ENCODE measurements at places on chromosomes 5 and 9.

- DNase-seq, result no peak
These were observed 62.2 kb upstream of the GNE start for GRCh38 chr9:36320466-36320865.

GRCh38 chr9:114459464-114459863, 45.8 kb downstream of the WHRN start:
- DNase-seq, result no peak

GRCh38 chr9:123093141-123093540, 59.7 kb downstream of the GPR21 start:
- DNase-seq, result no peak

DNA sequence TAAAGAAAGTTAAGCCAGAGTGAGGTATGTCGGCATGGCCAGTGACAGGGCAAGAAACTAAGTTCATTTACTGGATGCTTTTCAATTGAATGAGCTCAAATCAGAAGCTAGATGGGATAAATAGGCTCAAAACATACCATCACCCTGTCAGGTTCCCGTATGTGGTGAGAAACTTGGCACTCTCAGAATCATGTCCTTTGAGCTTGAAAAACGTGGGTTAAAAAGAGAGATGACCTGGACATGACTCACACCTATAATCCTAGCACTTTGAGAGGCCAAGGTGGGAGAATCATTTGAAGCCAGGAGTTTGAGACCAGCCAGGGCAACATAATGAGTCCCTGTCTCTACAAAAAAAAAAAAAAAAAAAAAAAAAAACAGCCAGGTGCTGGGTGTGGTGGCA, 121.7 kb upstream of the RGMB start:
- DNase-seq, result no peak

GRCh38 chr5:138503487-138504270, 38.4 kb downstream of the EGR1 start:
- DNase-seq, result no peak

GRCh38 chr9:99171225-99172123, 50.3 kb downstream of the ALG2 start:
- DNase-seq, result no peak

DNA sequence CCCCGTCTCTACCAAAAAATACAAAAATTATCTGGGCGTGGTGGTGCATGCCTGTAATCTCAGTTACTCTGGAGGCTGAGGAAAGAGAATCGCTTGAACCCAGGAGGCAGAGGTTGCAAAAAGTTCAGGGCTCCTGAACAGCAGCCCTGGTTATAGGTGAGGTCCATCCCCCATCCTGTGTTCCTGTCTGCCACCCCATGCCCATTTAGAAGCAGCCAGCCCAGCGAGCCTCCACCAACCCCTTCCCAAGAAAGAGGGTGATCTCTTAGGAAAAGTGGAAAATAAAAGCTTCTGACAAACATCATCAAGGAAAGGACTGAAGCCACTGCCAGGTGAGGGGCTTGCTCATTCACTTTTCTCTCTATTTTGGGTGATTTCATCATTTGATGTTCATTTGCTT, 55.8 kb downstream of the FSTL4 start:
- no peak for DNase-seq

DNA sequence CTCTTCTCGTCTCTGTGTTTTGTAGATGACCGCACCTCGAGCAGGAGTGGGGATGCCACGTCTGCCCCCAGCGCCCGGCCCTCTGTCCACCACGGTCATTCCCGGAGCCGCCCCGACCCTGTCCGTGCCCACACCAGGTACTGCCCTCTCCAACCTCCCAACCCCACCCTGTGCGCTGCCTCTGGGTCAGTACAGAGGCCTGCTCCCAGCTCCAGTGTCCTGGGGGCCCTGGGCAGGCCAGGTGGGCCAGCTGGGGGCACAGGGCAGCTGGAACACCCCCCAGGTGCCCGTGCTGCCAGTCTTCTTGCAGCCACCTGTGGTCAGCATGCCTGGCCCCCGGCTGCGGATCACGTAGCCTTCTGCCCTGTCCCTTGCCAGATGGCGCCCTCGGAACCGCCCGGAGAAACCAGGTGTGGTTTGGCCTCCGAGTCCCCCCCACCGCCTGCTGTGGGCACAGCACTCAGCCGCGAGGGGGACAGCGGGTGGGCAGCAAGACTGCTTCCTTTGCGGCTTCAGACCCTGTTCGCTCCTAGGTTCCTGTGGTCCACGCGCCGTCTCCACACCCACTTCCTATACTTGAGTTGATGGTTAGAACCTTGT, 133.7 kb downstream of the WNK2 start:
- no peak for DNase-seq

DNA sequence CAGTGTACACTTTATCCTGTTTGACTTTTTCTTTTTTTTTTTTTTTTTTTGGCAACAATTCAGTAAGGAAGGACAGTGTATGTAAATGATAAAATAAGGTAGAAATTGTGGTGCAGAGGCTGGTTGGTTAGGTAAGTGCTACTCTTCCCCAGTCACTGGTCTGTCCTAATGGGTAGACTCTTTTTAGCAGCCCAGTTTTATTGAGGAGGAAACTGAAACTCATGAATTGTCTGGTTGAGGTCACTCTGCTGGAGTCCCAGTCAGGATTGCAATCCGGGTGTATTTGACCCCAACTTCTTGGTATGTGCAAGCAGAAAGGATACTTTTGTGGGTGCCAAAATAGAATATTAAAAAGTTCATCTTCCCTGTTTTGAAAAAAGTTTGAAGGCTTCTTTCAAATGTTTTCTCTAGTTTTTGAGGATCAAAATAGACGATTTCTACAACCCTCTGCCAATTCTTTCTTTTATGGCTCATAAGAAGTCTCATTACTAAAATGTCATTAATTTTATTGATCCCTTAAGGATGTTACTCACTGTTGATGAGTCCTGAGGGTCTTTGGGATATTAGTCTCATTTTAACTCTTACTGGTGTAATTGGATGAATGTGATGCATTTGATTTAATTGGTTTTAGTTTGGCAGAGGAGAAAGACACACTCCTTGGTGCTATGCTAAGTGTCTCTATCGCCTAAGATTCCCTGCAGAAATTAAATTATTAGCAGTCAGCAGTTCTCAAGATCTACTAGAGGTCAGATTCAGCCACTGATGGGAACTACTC, 171.9 kb downstream of the KDM4C start:
- no peak for DNase-seq

DNA sequence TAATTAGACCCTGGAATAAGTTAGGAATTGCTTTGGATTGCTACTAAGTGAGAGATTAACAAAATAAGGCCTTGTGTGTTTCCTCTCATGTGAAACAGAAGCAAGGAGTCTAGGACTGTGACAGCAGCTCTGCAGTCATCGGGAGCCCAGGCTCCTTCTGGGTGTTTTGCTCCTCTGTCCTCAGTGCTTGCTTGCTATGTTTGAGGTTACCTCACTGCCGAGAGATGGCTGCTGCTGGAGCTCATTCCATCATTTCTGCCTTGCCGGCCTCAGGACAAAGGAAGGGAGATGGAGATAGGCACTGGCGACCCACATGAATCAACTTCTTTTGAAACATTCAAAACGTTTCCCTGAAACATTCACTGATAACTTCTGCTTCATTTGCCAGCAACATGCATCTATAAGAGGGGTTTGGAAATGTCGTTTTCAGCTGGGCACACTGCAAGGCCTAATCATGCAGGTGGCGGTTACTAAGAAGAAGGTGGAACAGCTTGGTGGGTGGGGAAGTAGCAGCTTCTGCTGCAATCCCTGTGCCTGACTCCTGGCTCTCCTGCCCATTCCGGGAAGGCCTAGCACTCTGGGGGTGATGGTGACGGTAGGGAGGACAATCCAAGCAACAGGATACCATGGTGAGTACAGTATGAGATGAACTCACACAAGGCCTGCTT, 77.2 kb upstream of the CD180 start:
- no peak for DNase-seq

DNA sequence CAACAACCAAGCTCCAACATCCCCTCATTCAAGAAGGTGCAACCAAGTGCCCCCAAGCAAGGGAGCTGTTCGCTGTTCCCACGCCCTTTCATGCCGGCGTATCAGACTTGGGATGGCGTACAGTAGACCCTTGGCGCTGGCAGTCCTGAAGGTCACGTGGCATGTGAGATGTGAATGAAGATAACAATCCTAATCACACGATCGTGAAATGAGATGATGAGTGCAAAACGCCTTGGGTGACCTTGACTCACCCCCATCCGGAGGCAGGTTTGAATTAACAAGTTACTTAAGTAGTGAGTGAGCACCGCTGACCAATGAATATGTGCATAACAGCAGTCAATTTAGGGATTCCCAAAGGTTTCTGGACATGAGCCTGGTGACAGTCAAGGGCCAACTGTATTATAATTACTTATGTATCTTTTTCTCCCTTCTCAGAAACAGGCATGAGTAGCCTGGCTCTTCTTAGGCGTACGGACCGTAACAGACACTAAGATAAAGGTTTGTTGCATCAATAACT, 150.2 kb downstream of the TTLL11 start:
- DNase-seq, result no peak

DNA sequence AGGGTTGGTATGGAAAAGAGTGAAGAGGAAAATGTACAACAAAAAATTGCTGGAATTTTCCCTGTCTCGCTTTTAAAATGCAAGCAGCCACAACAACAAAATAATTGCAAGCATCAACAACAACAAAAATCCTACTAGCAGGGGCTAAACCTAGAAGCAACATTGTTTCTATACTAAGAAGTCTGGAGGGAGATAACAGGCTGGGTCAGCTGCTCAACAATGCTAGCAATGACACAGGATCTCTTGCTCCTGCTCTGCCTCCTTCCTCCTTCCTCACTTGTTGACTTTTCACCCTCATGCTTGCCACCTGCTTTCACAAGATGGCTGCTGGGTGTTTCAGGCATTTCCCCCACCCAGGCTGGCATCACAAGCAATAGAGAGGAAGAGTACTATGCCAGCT, 7.6 kb upstream of the AOPEP start:
- no peak for DNase-seq

GRCh38 chr5:4244306-4244705, 648.7 kb downstream of the IRX1 start:
- DNase-seq, result no peak

GRCh38 chr5:27701931-27702903, 663.8 kb upstream of the CDH9 start:
- DNase-seq, result no peak

DNA sequence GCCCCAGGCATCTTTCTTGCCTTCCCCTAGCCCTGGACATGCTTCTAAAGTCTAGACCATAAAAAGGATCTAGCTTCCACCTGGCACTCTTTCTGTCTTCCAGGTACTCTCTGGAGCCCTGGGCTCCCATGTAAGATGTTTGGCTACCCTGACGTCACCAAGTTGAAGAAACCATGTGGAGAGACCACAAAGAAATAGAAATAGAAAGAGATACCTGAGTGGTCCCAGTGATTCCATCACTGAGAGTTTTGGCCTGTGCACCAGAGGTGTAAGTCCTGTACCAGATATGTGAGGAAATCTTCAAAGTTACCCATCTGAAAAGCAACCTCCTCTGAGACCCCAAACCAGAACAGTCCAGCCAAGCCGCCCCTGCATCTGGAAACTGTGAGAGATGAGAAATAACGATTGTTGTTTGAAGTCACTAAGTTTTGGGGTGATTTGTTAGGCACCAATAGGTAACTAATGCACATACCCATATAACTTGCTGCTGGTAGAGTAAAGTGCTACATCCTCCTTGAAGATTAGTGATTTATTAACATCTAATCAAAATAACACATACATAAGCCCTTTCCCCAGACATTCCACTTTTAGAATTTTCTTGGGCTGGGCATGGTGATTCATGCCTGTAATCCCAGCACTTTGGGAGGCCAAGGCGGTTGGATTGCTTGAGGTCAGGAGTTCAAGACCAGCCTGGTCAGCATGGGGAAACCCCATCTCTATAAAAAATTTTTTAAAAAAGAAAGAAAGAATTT, 85.7 kb upstream of the LHFPL2 start:
- no peak for DNase-seq

DNA sequence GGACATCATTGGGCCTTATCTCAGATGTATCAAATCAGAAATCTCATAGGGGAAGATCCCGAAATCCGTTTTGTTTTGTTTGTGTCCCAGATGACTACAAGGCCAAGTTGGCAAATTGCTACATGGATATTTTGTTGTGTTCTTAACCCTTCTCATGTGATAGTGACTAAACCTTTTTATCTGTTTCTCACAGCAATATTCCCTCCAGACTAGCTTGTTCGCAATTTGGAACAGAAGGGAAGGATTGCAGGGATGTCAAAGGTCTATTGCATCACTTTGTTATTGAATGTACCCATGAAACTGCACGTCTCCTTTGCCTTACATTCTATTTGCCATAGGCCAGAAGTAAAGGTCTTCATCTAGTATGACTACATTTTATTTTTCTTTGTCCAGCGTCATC, 453.9 kb downstream of the NFIB start:
- DNase-seq, result no peak

DNA sequence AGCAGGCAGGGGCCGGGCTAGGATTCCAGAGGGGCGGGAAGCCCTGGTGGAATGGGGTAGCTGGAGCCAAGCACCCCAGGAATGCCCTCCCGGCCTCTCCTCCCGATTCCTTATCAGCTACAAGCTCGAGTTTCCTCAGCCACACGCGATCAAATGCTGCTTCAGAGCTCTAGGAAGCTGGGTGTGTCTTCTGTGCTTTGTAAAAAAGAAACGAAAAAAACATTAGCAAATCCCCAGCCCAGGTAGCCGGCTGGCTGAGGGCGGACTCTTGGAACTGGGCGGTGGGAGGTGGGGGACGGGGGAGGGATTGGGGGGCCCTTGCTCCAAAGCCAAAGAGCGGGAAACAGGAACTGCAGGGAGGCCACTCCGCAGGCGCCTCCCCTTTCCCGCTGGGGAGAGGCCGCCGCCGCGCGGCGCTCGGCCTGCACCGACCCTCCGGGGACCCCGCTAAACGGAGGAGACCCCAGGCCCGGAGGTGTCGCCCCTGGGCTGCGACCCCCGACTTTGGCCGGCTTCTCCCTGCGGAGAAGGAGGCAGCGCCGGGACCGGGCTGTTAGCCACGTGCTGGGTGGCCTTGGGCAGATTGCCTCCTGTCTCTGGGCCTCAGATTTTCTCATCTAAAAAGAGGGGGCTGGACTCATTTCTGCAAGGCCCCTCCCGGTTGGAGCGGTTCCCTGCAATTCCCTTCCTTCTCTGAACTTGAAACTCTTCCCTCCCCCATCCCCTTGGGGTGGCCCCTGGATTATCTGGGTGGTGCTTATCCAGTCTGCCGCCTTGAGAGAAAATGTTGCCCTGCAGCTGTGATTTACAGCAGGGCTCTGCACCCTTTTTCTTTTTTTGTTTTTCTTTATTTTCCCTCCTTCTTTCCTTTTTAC, 40.9 kb upstream of the FABP6 start:
- DNase-seq, result no peak

DNA sequence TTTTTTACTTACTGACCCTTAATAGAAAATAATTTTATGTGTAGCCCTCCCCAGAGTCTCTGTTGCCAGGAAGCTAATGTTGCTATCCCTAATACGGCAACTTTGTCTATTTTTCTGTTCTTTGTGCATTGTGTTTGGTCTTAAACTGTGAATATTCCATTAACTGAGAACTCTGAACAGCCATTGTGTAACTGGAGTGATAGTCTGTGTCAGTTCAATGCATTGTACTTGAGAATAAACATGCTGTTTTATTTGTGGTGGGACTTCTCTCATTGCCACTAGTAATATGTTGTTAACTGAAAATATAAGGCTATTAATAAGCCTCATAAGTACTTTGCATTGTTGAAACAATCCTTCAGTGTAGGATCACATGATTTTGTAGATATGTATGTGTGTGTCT, 278.3 kb upstream of the DMRT1 start:
- DNase-seq, result no peak

GRCh38 chr9:74949859-74950855, 2.6 kb downstream of the C9orf40 start:
- DNase-seq, result no peak

All from activated CD4-positive, alpha-beta T cell treated with anti-CD3 and anti-CD28 coated beads, Interleukin-2, amount 50 U/mL, for 1 hour (primary cell).